Putamen (tissue), 1 donor: ENCODE measurements at places on chromosomes 5 and 9.
A peak's percentile ranks its signal among the peaks of the same experiment; 100 is the strongest.

GRCh38 chr5:62149879-62150278 is 156.1 kb upstream of the KIF2A start:
- DNase-seq: no peak

- DNase-seq: no peak
These were observed 10.2 kb downstream of the RECK start for GRCh38 chr9:36046923-36047322.

GRCh38 chr5:88780736-88781135 is 102.2 kb downstream of the MEF2C start:
- DNase-seq: no peak

- peak; percentile 41 for DNase-seq
These were observed 275.9 kb downstream of the ACTL7B start for GRCh38 chr9:108579757-108580439.

GRCh38 chr9:127917603-127918002 is 762 bp upstream of the ST6GALNAC4 start:
- DNase-seq: no peak
